Stomach (tissue), 19 donors: ENCODE measurements at places on chromosomes 13 and 19. TPM values are rescaled to one million over a fixed set of nuclear protein-coding genes. Genes with fewer than 3 reads are reported as not detected.

C13orf42 gene
- not detected for total RNA-seq

WDR87 gene
- not detected for total RNA-seq

ERICH6B gene
- total RNA-seq, result not detected

HAUS5 gene
- 5.3 TPM for total RNA-seq

NRTN gene
- not detected for total RNA-seq

F7 gene
- total RNA-seq, result not detected

VSTM2B gene
- not detected for total RNA-seq

ZNF333 gene
- 5.8 TPM for total RNA-seq

CCDC9 gene
- total RNA-seq, result 21.7 TPM
